ENCODE measurements at places on chromosomes 2 and 18. TPM values are rescaled to one million over a fixed set of nuclear protein-coding genes. Genes with fewer than 3 reads are reported as not detected.

GRCh38 chr2:27016801-27017325 lies 15.9 kb upstream of the TMEM214 start:
- DNase-seq, result no peak

DNA sequence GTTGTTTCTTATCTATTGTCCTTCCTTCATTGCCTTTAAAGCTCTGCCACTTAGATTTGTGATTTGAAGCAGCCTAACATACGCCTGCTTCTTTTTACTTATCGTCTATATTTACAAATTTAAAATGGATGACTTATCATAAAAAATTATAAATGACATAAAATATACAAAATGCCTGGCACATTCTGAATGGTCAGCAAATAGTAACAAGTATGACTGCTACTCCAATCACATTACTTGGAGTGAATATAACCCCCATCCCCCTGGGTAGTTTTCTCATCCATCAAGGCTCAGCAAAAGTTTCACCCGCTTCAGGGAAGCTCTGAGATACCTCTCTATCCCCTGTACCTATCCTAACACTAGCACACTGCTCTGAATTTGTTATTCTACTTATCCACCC lies 708.9 kb downstream of the ERBB4 start:
- no peak for DNase-seq

GRCh38 chr2:121698318-121698930 lies 38.3 kb downstream of the NIFK start:
- peak; percentile 11 for DNase-seq

DNA sequence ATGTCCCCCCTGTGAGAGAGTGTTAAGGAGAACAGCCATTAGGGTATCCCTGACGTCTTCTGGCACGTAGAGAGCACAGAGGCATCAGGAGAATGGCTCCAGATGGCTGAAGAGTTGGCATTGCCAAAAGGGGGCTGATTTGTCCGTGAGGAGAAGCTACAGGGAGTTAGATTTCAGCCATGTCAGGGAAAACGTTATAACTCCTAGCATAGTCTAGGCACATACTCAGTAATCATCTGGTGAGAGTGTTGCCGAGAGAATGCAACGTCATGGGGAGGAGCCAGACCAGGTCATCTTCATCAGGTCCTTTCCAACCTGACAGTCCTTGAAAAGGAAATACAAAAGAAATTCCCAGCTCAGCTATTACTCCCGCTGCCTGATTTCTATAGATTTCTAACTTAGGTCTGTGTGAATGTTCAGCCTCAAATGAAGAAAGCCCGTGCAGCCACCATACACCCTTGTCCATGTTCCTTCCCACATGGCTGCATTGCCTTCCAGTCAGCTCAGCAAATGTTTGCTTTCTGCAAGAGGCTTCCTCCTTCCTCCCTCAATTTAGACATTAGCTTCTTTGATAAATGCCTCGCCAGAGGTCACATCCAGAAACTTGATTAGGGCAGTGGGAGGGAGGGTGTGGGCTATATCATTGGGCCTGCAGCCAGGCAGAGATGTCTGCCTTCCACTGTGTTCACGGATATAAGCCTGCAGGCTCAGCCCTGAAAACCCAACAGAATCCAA lies 93.0 kb downstream of the STPG4 start:
- DNase-seq, result no peak

GRCh38 chr2:225415792-225416191 lies 16.3 kb downstream of the NYAP2 start:
- DNase-seq, result no peak

DNA sequence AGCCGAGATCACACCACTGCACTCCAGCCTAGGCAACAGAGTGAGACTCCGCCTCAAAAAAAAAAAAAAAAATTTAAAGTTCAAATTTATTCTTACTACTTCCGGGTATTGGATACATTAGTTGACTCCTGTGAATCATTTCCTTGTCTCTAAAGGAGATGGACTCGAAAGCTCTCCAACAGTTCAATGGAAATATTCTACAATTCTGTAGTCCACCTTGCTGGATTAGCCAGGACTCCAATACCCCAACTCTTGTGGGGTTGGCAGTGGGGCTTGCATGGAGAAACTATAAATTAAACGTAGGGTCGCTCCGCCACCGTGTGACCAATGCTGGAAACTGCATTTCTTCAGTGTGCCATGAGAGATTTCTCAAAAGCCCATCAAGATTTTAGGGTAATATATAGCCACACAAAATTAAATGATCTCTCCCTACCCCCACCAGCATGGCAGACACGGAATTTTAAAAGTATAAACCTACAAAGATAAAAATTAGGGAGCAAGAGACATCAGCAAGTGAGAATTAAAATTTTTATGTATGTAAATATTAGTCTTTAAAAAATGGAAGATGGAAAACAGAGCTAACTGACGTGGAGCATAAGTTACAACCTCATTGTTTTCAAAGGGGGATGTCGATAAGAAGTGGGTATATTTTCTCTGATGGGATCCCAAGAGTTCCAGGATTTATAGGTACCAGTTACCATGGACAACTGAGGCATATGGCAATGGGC lies 27.8 kb upstream of the GAREM2 start:
- DNase-seq, result no peak

DNA sequence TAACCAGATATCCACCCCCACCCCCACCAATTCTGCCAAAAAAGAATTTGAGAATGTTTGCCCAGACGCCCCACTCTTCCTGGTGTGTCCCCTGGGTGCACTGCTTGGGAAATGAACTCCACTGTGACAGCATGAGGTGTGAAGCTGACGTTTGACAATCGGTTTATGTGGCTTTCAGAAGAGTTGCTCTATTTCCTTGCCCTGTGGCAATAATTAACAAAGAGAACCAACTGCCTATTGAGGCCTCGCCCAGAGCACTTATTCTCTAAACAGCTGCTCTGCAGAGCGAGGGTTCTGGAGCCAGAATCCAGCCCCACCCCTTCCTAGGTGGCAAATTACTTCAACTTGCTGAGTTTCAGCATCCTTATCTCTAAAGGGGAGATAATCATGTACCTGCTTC lies 115.8 kb upstream of the SIX3 start:
- no peak for DNase-seq

DNA sequence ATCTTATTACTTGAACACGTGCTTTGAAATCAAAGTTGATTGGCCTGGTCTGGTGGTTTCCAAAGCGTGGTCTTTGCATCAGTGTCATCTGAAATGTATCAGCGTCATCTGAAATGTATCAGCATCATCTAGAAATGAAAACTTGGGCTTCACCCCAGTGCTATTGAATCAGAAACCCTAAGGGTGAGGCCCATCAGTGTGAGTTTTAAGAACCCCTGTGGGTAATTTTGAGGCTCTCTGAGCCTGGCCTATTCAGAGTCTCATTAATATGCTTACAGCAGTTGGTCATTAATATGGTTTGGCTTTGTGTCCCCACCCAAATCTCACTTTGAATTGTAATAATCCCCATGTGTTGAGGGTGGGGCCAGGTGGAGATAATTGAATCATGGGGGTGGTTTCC lies 85.2 kb downstream of the NYAP2 start:
- no peak for DNase-seq

- no peak for DNase-seq
Measured at GRCh38 chr2:929925-930324, 20.7 kb upstream of the SNTG2 start.

- no peak for DNase-seq
Measured at GRCh38 chr2:236359426-236360045, 95.3 kb upstream of the ASB18 start.

Gene THUMPD2
- 13.9 TPM for total RNA-seq

Gene ABCA12
- total RNA-seq, result under 0.01 TPM

Gene FAM228B
- total RNA-seq, result 24.7 TPM

Measured in sigmoid colon (tissue), 7 donors.